Progenitor cell of endocrine pancreas (in vitro differentiated cells): ENCODE measurements at places on chromosomes 7 and 10. TPM values are rescaled to one million over a fixed set of nuclear protein-coding genes. Genes with fewer than 3 reads are reported as not detected.

DNA sequence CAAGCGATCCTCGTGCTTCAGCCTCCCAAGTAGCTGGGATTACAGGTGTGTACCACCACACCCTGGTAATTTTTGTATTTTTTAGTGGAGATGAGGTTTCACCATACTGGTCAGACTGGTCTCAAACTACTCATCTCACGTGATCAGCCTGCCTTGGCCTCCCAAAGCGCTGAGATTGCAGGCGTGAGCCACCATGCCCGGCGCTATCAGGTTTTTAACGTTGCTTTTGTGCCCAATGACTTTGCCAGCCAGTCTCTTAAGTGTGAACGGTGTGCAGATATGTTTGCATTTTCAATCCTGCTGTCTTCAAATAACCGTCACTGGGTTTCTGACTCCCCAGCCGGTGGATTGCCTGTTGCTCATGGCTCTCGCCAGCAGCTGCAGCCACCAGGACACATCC, 201.8 kb upstream of the PPP2R2D start:
- DNase-seq, result peak; percentile 1

- no peak for DNase-seq
Observed at GRCh38 chr10:6643962-6644361, 63.9 kb upstream of the PRKCQ start.

GRCh38 chr10:48595539-48595932, 9.3 kb downstream of the ARHGAP22 start:
- no peak for DNase-seq

SUN3 gene
- not detected in 2 replicates for total RNA-seq

ASZ1 gene
- total RNA-seq, result not detected in 2 replicates
